ENCODE measurements at places on chromosomes 2 and 18.

GRCh38 chr2:239138610-239139009 is 262.2 kb downstream of the HDAC4 start:
- DNase-seq, result no peak

DNA sequence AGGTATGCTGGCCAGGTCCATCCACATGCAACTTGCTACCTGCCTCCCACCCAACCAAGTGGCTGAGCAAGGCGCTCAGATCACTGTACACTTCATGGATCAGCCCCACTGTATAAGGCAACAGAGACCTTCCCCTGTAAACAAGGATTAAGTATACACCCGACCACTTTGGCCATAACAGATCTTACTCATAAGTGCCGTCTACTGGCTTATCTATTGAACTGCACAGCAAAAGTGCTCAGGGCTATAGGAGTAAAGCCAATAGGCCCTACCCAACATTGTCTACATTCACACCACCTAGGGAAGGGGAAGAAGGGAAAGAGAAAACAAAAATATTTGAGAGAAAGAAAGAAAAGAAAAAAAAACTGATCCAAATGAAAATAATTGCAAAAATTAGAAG is 663.9 kb upstream of the LRRTM1 start:
- no peak for DNase-seq

DNA sequence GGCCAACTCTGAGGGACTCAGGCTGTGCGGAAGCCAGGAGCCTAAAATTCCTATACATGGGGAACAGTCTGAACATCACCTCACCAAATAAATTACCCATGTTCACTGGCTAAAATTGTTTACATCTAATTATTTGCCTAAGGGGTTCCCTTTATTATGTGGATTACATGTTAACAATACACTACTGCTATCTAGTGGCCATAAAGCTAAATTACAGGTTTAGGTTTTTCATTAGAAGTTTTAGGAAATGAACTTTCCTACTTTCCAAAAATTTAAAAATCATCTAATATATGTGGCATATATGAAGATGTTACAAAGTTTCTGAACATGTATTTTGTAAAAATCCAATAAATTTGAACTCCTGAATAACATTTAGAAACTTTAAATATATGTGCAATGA is 40.3 kb downstream of the PLA2R1 start:
- no peak for DNase-seq

DNA sequence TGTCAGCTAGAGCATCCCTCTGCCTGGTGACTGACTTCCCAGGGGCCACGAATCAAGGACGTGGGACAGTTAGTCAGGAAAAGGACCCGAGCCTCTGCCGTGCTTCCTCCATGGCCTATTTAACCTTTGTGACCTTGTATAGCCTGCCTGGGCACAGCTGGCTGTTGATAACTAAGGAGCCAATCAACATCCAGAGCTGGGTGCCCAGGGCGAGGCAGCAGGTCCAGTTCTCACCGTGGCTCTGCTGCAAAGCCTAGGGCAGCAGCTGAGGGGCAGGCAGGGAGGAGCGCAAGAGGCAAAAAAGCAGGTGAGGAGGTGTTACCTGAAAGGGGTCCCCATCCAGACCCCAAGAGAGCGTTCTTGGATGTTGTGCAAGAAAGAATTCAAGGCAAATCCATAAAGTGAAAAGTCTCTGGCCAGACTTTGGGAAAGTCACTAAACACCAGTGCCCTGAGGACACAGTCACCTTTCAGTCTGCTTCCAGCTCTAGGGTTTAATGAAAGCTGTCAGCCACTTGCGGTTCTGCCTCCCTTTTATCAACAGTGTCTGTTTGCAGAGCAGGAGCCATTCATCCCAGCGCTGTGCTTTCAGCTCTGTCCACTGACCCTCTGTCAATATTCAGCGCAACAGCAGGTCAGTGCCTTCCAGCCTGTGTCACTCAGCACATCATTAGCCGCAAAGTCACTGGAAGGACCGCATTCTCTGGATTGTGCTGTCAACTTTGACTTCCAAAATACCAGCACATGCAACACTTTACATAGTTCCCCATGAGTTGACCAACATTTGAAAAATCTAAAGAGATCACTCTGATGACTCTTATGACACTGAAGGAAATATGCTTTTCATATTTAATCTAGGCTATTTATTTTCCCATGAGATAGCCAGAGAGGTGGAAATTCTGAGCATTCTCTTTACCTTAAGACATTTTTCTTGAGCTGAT is 38.6 kb upstream of the ASAP2 start:
- DNase-seq, result no peak

GRCh38 chr18:42437646-42438045 is 482.6 kb downstream of the PIK3C3 start:
- DNase-seq, result no peak

DNA sequence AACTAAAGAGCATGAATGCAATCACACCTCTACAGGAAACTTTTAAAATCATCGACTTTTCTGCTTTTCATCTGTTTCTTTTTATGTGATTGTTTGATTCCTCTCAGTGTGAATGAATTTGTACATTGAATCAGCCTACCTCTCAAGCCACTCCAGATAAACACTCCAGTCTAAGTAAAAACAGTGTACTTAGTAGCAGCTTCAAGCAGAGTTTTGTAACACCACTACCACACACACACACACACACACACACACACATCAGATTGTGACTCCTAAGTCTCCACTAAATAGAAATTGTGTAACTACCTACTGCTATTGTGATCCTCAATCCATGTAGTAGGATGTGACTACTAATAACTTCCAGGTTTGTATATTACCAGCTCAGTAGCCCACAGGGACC is 65.3 kb upstream of the EPB41L5 start:
- no peak for DNase-seq

- no peak for DNase-seq
Measured at GRCh38 chr2:219019436-219019835, 21.9 kb downstream of the CFAP65 start.

DNA sequence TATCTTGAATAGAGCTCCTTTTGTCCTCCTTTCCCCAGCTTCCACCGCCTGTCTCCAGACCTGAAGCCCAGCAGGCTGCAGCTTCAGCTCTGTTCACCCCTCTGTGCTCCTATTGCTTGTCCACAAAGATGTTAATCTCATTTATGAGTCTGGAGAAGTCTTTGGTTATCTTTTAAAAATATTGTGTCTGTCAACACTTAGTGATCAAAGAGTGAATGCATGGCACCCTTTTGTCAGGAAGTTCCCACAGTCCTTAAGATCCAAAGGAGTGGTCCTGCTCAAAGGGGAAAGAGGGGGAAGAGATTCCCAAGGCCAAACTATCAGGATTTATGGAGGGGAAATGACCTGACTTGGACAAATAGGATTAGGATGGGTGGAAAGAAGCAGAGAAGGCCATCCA is 118.9 kb downstream of the ACAA2 start:
- no peak for DNase-seq

- no peak for DNase-seq
Measured at GRCh38 chr2:39368846-39369245, 68.2 kb downstream of the MAP4K3 start.

DNA sequence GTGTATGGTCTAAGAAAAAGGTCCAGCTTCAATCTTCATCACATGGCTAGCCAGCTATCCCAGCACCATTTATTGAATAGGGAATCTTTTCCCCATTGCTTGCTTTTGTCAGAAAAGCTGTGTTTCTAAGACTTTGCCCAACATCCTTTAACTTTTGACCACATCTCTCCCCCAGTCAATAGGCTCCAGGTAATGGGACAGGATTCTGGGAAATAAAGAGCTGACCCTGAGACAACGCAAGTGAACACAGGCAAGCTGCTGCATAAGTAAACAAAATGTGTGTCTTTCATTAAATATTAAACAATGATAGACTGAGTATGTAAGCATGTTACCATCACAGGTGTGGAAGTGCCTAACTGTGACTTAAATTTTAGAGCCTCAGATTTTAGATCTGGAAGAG is 23.0 kb downstream of the FAM110C start:
- no peak for DNase-seq

GRCh38 chr18:62717169-62717924 is 2.0 kb downstream of the PHLPP1 start:
- peak; percentile 60 for DNase-seq

DNA sequence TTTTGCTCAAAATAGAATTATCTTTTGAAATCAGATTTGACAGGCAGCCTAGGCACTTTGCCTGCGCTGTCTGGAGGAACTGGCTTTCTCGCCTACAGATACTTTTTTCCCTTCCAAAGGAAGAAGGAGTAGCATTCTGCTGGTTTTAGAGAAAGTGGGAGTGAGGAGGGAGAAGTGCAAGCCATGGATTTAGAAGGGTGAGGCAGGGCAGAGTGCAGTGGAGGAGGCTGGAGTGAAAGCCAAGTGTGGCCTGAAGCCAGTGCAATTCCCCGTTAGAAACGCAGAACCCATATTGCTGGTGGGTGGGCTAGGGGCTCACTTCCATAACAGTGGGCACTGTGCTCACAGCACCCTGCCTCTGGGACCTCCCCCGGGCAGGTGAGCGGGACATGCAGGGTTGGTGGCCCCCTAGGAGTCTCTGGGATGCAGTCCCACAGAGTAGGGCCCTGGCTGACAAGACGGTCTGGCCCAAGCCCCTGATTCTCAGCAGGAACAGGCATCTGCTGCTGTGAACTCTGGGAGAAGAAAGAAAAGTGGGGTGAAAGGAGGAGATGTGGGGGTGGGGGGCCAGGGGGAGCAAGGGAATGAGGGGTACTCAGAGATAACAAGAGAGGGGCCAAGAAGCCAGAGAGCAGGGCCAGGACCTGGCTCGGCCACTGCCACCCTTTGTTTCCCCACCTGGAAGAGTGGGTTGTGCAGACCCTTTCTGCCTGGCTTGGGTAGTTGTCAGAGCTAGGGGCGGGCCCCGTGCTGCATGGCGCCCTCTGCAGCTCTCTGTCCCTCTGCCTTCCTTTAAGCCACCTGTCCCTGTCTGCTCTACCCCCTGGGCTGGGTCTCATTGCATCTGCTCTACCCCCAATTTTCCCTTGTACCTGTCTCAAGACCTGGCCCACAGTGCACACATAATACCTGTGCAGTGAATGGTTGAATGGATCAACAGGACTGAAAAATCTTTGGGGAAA is 273.5 kb upstream of the HS6ST1 start:
- DNase-seq, result no peak

GRCh38 chr18:38572554-38573111 is 1007.0 kb upstream of the CELF4 start:
- no peak for DNase-seq

GRCh38 chr2:170073288-170073687 is 104.7 kb upstream of the MYO3B start:
- peak; percentile 9 for DNase-seq

DNA sequence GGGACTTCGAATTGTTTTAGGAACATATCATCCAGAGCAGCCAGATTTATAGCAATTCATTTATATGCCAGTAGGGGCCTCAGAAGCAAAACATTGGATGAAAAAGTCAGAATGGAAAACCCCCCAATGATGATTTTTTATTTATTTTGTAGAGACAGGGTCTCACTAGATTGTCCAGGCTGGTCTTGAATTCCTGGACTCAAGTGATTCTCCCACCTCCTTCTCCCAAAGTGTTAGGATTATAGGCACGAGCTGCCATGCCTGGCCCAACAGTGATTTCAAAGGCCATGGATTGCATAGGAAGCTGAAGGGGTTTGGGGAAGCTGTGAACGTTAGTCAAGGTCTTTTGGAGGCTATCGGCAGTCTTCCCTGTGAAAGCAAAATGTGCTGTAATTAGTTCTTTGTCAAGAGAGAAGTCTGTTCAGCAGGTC is 21.9 kb upstream of the MCFD2 start:
- peak; percentile 33 for DNase-seq

GRCh38 chr2:230823264-230823964 is 41.3 kb upstream of the ITM2C start:
- DNase-seq, result no peak

- no peak for DNase-seq
Measured at GRCh38 chr18:33577685-33578517, at the start of gene ASXL3. Gene ASXL3, plus strand, starts transcription at chr18:33578219. Its CDS starts 413 bp downstream, at chr18:33578632.

- DNase-seq, result no peak
Measured at GRCh38 chr2:43155851-43156411, 70.5 kb downstream of the ZFP36L2 start.

GRCh38 chr2:26979741-26980140 is 9.3 kb downstream of the MAPRE3 start:
- no peak for DNase-seq

DNA sequence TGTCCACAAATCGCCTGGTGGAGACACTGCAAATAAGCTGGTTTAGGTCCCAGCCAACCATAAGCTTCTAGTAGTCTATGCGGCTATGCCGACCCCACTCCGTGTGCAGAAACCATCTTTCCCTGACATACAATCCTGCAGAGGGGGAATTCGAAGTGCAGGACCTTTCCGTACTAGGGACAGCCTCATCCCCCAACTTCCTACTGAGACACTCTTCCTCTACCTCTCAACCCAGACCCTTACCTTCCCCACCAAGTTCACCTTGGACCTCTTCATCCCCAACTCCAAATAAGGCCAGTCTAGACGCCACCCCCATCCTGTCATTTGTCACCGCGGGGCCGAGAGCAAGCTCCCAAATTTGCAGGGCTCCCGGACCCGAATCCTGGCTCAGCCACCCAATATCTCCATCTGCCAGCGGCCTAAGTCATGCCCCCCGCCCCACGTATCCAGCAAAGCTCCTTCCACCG is 496 bp downstream of the SUCLG1 start:
- peak; percentile 15 for DNase-seq

DNA sequence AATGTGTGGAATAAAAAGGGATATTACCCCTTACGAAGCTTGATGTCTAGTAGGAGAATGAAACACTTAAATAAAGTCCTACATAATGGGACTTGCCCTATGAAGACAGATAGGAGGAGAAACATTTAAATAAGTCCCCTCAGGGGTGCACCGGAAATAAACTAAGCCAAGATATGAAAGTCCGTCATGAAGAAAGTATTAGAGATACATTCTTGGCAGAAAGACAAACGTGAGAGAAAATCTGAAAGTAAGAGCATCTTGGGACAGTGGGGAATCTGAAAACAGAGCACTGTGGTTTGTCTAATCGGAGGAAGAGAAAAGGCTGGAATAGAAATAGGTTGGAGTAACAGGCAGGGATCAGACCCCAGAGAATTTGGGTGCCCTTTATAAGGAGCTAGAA is 516.9 kb upstream of the DSEL start:
- DNase-seq, result peak; percentile 14

DNA sequence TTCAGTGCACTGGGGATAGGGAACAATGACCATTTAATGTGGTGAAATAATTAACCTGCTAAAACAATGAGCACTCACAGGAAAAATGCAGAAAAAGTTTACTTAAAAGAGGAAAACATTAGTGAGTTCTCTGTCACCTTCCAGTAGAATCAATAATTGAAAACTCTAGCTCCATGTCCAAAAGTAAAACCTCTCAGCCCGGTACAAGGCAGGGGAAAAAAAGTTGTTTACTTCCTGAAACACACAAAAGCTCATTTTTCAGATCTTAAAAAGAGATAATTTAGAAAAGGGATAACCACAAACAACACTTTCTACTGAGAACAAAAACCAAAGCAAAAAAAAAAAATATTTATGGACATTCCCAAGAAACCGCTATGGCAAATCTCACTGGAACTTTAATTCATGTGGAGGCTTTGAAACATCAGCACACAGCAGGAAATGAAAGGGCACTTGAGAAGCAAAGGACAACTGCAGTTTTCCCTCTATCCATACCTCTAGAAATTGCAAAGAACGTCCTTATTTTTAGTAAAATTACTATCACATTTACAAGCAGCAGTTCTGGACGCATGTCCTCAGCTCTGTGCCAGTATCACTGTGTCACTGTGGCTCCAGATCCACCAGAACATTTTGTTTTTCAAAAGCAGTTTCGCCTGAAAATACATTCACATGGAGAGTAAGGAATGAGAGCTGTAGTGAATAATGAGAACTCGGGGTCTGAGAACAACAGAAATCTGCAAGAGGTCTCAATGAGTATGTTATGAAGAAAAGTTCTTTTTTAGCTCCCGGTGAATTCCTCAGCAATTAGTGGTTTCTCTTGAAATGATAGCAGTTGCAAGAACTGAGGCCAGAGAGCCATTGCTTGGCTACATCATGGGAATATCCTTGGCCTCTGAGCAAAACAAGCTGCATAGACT is 44.7 kb upstream of the DNAH7 start:
- no peak for DNase-seq

Measured in HCEC 1CT (cell line).